CD8-positive, alpha-beta memory T cell (primary cell): ENCODE measurements at places on chromosomes 3 and 15. TPM values are rescaled to one million over a fixed set of nuclear protein-coding genes. Genes with fewer than 3 reads are reported as not detected.

The SCN11A gene
- 0.07 TPM for total RNA-seq

The CACNA2D2 gene
- 0.73 TPM for total RNA-seq

The GPR62 gene
- total RNA-seq, result not detected

The IL5RA gene
- 0.70 TPM for total RNA-seq

The SLC12A1 gene
- total RNA-seq, result not detected
